ENCODE measurements at places on chromosomes 2 and 18. TPM values are rescaled to one million over a fixed set of nuclear protein-coding genes. Genes with fewer than 3 reads are reported as not detected.

Gene ST3GAL5
- 10.4 TPM for total RNA-seq

DNA sequence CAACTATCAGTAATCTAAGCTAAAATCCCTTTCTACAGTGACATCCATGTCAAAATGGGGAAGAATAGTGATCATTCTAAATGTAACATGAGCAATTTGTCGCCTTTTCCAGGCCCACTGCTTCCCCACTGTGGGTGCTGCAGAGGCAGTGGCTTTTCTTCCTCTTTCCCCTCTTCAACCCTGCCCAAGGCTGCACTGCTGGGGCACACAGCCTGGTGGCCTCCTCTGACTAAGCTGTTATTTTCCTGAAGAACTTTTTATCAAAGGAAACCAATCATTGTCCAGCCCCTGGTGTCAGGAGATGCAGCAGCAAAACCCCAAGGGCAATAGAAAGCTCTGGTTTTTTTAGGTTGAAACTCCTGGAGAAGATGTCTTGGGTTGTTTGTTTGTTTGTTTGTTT, 117.6 kb upstream of the KLF7 start:
- DNase-seq = no peak

DNA sequence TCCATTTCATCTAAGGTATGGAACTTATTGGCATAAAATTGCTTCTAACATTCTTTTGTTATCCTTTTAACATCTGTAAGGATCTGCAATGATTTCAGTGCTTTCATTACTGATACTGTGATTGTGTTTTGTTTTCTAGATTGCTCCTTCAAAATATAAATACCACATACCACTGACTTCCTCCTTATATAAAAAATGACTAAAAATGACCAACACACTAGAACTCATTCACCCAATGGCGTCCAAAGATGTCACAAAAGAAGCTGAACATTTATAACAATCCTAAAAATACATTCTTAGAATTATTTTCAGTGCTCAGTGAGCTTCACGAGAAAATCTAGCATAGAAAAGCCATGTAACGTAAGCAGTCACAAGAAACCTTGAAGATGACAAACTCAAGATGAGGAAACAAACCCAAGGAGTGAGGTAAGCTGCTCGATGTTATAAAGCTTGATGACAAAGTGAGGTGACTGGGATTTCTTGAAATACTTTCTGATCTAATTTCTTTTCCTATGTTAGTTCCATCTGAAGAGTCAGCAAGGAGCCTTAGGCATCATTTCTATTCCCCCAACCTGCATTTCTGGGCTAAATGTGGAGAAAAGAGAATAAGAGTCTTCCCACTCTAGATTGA, 42.6 kb downstream of the PNO1 start:
- no peak for DNase-seq

GRCh38 chr2:182831101-182831500, 35.3 kb downstream of the FRZB start:
- no peak for DNase-seq

DNA sequence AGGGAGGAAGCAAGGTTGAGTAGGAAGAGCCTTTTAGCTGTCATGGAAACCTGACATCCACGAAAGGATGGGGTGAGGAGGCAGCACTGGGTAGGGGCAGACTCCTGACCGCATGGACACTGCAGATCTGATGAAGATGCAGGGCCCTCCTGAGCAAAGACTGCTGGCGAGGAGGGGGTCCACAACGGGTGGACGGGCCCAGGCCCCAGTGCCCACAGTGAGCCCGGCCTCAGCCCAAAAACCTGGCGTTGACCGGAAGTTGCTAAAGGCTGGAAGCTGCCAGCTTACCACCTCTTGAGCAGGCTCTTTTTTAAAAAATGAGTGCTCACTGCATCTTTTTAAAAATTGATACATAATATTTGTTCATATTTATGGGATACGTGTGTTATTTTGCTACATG, 247.3 kb downstream of the SH3BP4 start:
- DNase-seq = no peak

DNA sequence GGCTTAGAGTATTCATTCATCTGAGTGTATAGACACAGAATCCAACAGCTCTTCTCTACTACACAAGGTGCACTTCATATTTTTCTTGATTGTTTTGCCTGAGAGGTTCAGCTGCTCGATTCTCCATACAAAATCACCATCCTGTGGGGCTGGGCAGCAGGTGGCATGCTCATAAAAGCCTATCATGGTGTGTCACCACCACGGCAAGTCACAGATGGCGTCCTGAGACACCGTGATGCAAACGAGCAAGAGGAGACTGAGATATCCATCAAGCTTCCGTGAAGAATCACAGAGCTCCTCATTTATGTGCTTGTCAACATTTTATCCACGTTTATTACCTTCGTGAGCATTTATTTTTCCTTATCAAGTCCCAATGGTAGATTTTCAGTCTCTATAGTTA, 22.4 kb upstream of the NRP2 start:
- no peak for DNase-seq

Data from umbilical cord (tissue), 2 donors.